Activated CD4-positive, alpha-beta memory T cell treated with anti-CD3 and anti-CD28 coated beads, Interleukin-2, amount 10 ng/mL, durations not matched to agents 7 days and 5 days (primary cell): ENCODE measurements at places on chromosomes 12 and 14. TPM values are rescaled to one million over a fixed set of nuclear protein-coding genes. Genes with fewer than 3 reads are reported as not detected.

GRCh38 chr12:71892059-71892458, 46.6 kb upstream of the TPH2 start:
- no peak for DNase-seq

GRCh38 chr14:96016501-96017160, 22.5 kb upstream of the C14orf132 start:
- no peak for DNase-seq

Gene NAV3
- not detected for total RNA-seq

DNA sequence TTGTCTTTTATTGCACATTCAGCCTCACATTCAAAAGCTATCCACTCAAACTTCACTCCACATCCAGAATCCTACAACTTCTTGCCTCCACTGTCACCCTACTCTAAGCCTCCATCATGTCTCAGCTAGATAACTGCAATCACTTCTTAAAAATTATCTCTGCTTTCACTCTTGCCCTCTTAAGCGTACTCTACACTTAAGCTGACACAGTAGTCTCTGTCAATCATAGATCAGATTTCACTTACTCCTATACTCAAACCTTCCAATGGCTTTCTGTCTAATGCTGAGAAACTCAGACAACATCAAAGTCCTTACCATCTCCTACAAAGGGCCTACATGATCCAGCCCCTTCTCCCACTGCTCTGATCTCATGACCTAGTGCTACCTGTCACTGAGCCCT, 304.1 kb downstream of the ITPR2 start:
- DNase-seq: no peak

Gene PDZRN4
- total RNA-seq: not detected

DNA sequence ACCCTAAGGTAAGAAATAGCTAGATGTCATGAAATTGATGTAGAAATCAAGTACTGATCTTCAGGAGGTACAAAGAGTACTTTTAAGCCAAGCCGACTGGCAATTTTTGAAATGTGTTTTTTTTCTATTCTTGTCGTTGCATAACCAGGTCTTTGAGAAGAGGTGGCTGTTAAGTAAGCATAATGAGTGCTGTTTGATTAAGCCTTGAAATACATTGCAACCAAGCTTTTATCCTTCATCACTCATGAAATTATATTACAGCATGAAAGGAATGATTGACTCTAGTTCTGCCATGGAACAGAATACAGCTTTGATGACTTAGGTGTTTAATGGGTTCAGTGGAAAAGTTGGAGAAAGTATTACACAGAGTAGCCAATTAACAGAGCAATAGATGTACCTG, 1720.2 kb upstream of the SEL1L start:
- DNase-seq: no peak

Gene FAM186B
- total RNA-seq: not detected

DNA sequence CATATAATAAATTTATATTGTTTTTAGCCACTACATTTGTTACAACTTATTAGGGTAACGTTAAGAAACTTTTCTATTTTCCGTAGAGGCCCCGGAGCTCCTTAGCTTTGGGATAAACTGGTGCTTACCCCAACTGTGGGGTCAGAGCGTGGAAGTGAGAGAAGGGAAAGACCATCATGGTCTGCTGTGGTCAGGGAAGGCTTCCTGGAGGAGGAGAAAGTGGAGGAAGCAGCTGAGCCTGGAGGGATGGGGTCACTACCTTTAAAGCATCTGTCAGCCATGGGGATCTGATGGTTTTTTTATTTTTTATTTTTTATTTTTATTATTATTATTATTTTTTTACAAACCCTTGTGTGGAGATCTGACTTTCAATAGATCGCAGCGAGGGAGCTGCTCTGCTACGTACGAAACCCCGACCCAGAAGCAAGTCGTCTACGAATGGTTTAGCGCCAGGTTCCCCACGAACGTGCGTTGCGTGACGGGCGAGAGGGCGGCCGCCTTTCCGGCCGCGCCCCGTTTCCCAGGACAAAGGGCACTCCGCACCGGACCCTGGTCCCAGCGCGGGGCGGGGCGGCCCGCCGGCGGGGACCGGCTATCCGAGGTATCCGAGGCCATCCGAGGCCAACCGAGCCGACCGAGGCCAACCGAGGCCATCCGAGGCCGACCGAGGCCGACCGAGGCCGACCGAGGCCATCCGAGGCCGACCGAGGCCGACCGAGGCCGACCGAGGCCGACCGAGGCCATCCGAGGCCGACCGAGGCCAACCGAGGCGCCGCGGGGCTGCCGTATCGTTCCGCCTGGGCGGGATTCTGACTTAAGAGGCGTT, 1101.2 kb upstream of the TMEM132C start:
- DNase-seq: peak; percentile 86

DNA sequence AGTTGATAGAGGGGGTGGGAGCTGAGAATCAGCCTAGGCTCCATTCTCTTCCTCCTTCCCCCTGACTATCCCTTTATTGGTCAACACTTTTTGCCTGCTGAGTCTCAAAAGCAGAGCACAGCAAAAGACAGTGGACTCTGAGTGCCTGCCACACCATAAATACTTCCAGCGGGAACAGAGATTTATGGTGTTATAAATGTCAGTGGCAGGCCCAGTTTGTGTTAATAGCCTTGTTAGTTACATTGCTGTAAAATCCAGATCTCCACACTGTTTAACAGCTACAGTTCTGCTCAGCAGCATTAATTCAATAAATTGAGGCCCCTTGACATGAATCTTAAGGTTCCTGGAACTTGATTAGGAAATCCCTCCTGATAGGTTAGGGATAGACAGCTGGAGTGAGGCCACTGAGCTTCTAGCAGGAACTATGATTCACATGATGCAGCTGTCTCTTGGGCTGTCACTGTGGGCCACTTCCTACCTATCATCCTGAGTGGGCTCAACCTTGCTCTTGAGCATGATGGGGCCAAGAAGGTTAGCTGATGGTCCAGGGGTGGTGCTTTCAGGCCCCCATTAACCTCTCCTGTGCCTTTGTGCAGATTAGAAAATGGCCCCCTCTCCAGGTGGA, 295.2 kb upstream of the SRRM4 start:
- no peak for DNase-seq

DNA sequence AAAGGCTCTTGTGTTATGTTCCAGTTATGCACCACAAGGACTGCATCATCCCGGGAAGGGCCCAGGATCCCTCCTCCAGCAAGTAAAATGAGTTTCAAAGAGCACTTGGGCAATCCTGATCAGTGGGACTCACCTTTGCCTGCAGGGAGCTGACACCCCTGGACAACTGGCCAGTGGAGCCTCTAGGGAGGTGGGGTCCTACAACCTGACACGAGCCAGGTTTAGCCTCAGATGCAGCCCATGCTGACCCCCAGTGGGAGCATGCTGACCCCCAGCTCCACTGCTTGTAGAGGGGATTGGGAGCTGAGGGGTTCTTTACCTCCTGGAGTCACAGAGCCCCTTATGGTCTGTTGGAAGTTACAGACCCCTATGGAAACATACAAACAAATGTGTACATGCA, 365.8 kb downstream of the CACNA1C start:
- no peak for DNase-seq

- peak; percentile 50 for DNase-seq
Observed at GRCh38 chr12:48765753-48766162, 23.1 kb downstream of the ADCY6 start.

- no peak for DNase-seq
Observed at GRCh38 chr12:51493281-51493680, 68.7 kb downstream of the SLC4A8 start.

Gene PLCZ1
- total RNA-seq: not detected

Gene IGF1
- total RNA-seq: 0.48 TPM

DNA sequence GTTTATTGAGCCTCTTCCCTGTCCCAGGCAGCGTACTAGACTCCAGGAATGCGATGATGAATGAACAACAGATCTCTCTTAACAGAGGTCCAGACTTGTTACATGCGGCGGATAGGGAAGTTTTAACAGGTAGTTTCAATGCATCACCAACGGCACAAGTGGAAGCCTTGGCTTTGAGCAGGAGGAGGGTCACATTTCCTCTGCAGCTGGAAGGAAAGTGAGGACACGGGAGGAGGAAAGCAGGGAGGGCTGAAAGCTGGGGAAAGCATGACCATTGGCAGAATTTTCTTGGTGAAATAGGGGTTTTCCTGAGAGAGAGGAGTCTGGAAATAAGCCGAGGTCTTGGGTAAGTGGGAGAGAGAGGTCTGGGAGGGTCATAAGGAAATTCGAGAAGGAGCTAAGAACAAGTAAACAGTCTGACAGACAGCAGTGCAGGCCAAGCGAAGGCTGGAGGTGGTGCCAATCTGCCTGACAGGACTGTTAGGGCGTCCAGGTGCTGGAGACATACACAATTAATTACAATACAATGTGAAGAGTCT, 15.4 kb downstream of the BHLHE41 start:
- DNase-seq: no peak

DNA sequence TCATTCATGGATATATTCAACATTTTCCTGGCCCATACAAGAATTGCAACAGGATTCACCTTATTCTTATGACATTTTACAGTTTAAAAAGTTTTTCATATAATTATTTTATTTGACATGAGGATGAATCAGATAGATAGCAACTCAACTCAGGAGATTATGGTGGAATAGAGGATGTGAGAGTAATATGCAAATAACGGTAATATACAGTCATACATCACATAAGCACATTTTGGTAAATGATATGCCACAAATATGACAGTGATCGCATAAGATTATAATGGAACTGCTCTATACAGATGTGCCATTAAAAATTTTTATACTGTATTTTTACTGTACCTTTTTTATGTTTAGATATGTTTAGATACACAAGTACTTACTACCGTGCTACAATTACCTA, 24.1 kb upstream of the CRADD start:
- DNase-seq: no peak
